ENCODE measurements at places on chromosomes 4 and X. TPM values are rescaled to one million over a fixed set of nuclear protein-coding genes. Genes with fewer than 3 reads are reported as not detected.

- H3K27me3 ChIP-seq = no peaks in the 10 kb centered on the region
- peak overlapping the region; percentile 40 for H3K27ac ChIP-seq
- H3K4me3 ChIP-seq = no peak overlapping the region
- H3K36me3 ChIP-seq = no peaks in the 10 kb centered on the region
- H3K4me1 ChIP-seq = no peaks in the 10 kb centered on the region
- DNase-seq = no peak
Measured at GRCh38 chrX:78653118-78653822, 5.9 kb downstream of the RTL3 start.

DNA sequence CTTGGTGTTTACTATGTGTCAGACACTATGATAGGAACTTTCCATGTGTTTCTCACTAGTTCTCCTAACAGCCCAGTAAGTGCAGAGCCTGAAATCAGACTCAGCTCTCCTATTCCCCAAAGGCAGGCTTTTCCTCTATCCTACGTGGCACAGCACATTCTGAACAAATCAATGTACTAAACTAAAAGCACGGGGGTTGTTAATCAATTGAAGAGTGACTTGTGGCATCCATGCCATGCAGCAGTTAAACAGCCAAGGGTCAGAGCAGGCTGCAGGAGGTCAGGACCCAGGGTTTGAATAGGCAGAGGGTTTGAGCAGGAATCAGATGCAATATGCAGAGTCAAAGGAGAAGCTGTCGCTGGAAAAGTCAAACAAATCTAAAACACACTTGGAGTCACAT, 289.7 kb upstream of the LDB2 start:
- no peaks in the 10 kb centered on the region for H3K4me1 ChIP-seq
- no peak overlapping the region for H3K4me3 ChIP-seq
- H3K27ac ChIP-seq = no peak overlapping the region
- no peak for DNase-seq
- H3K36me3 ChIP-seq = no peaks in the 10 kb centered on the region

FMR1NB gene
- not detected for total RNA-seq

- no peak overlapping the region for H3K4me3 ChIP-seq
- no peaks in the 10 kb centered on the region for H3K4me1 ChIP-seq
- H3K27ac ChIP-seq = no peak overlapping the region
- DNase-seq = no peak
Measured at GRCh38 chrX:33156152-33156726, 55.1 kb downstream of the DMD start.

- no peaks in the 10 kb centered on the region for H3K27me3 ChIP-seq
- H3K36me3 ChIP-seq = no peaks in the 10 kb centered on the region
- H3K27ac ChIP-seq = no peak overlapping the region
- H3K4me3 ChIP-seq = no peak overlapping the region
- no peaks in the 10 kb centered on the region for H3K4me1 ChIP-seq
Measured at GRCh38 chr4:42167709-42168108, 15.3 kb upstream of the BEND4 start.

DNA sequence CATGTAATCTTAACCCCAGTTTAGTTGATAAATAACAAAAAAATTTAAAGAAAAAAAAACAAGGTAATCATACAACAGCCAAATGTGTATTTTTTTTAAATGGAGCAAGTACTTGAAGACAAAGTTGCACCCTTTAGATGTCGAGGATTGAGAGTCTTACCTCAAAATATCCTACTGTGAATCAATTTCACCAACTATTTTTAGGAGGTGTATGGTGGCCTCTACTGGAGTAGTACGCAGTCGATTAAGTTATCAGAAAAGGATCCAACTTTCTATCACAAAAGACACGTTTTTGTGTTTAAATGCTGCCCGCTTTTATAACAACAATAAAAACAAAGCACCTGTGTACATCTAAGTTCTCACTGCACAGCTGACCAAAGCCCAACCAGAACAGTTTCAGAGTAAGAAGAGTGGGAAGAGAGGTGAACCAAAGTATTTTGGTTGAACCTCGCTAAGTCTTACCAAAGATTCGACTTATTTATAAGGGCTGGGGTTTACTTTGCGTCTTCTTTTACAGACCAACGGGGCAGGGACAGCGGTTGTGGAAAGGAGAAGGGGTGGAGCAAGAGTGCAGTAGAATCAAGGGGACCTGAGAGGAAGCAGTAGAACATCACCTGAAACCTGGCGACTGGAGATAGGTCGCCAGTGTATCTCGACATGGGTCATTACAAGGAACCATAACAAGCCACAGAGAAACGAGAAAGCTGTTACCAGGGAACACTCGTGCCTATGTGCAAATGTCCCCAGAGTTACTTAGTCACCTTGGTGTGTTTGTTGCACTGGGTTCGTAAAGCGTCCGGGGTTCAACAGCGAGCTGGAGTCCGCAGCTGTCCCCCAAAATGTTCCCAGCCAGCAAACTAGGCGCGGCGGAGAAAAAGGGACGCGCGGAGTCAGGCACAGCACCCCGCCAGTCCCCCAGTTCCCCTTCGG, 1.1 kb downstream of the RPS6KA6 start:
- no peaks in the 10 kb centered on the region for H3K27me3 ChIP-seq
- H3K4me1 ChIP-seq = no peaks in the 10 kb centered on the region
- H3K4me3 ChIP-seq = peak overlapping the region; percentile 49
- H3K27ac ChIP-seq = peak overlapping the region; percentile 61
- no peaks in the 10 kb centered on the region for H3K36me3 ChIP-seq
- DNase-seq = no peak

AKAP14 gene
- total RNA-seq = not detected

- no peak for DNase-seq
- H3K4me1 ChIP-seq = no peaks in the 10 kb centered on the region
Measured at GRCh38 chr4:147518086-147518485, 37.2 kb downstream of the EDNRA start.

- H3K4me3 ChIP-seq = no peak overlapping the region
- no peaks in the 10 kb centered on the region for H3K27me3 ChIP-seq
- H3K36me3 ChIP-seq = no peaks in the 10 kb centered on the region
- no peak overlapping the region for H3K27ac ChIP-seq
- DNase-seq = no peak
Measured at GRCh38 chrX:155148724-155149537, 67.3 kb upstream of the VBP1 start.

DNA sequence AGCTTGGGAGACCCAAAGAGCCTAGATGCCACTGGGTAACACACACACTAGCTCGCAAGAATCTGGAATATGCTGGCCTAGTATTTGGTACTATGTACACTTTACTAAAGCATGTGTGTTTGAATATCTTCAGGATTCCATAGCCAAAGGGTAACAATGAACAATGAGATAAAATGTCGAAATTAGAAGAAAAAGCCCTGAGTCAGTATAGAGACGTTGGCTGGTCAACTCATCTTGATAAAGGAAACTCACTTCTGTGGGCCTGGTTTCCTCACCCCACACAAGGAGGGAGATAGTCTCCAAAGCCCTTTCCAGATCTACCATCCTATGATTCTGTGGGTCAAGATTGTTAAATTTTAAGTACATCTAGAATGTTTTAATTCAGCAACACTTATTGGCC, 6.9 kb downstream of the ZDHHC9 start:
- H3K27me3 ChIP-seq = no peaks in the 10 kb centered on the region
- H3K4me1 ChIP-seq = no peaks in the 10 kb centered on the region
- no peak for DNase-seq
- no peaks in the 10 kb centered on the region for H3K36me3 ChIP-seq
- H3K4me3 ChIP-seq = no peak overlapping the region

PDE6B gene
- total RNA-seq = 1.2 TPM

DKC1 gene
- 31.1 TPM for total RNA-seq

DNA sequence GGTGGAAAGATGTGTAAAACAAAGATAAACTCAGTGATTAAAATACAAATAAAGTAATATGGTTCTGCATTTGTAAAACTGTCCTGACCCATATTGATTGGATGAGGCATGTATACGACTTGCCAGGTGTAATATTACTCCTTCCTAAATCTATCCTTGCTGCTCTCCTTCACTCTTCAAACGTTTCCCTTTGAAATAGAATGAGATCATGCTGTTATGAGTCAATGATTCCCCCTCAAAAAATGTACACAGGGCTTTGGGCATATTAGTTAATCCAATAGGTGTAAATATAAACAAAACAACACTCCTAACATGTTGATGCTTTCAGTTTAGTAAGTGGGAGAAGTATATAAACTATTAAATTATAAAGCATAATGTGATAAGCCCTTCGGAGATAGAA, 117.4 kb upstream of the GPM6A start:
- H3K4me1 ChIP-seq = no peaks in the 10 kb centered on the region
- H3K27ac ChIP-seq = no peak overlapping the region
- no peak overlapping the region for H3K4me3 ChIP-seq
- no peaks in the 10 kb centered on the region for H3K27me3 ChIP-seq
- no peaks in the 10 kb centered on the region for H3K36me3 ChIP-seq

USP53 gene
- total RNA-seq = 156 TPM

DNA sequence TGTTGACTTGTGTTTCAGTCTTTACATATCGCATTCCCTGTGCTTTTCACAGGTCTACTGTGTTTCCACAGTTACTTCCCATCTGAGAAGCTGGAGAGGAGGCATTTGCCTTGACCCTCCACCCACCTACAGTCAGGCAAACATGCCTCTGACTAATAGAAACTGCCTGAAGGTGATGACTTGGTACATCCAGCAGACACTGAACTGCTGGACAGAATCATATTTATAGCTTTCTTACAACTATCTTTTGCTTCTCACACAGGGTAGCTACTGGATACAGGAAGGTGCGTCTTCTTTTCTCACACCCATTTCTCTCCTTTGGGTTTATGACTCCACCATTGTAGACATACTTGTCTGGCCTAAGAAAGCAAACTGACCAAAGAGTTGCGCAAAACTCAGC, 58.0 kb downstream of the VGLL1 start:
- no peaks in the 10 kb centered on the region for H3K36me3 ChIP-seq
- no peaks in the 10 kb centered on the region for H3K4me1 ChIP-seq
- no peak overlapping the region for H3K27ac ChIP-seq
- no peak for DNase-seq

C4orf50 gene
- total RNA-seq = not detected

USP38 gene
- total RNA-seq = 16.5 TPM

HOPX gene
- total RNA-seq = 7.7 TPM

GRCh38 chr4:44738615-44739014, 12.3 kb upstream of the GNPDA2 start:
- no peak overlapping the region for H3K4me3 ChIP-seq
- H3K4me1 ChIP-seq = no peaks in the 10 kb centered on the region
- no peak for DNase-seq
- no peak overlapping the region for H3K27ac ChIP-seq
- no peaks in the 10 kb centered on the region for H3K27me3 ChIP-seq

GRCh38 chr4:11470438-11471045, 41.8 kb upstream of the HS3ST1 start:
- no peaks in the 10 kb centered on the region for H3K36me3 ChIP-seq
- H3K27ac ChIP-seq = no peak overlapping the region
- no peaks in the 10 kb centered on the region for H3K4me1 ChIP-seq
- no peaks in the 10 kb centered on the region for H3K27me3 ChIP-seq

DNA sequence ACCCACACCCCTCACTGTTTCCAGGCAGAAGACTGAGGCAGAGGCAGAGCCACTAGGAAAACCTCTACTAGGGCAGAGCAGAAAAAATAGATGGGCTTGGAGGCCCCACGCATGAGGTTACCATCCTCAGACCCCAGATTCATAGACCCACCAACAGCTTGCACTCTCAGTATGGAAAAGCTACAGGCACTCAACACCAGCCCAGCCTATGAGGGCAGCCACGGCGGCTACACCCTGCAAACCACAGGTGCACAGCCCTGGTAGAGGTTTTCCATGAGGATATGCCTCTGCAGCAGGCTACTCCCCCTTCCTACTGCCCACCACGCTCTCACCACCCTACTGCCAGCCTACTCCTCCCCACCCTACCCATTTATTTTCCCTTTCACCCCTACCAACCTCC, 235.1 kb downstream of the CWH43 start:
- no peaks in the 10 kb centered on the region for H3K36me3 ChIP-seq
- H3K27ac ChIP-seq = no peak overlapping the region
- no peaks in the 10 kb centered on the region for H3K4me1 ChIP-seq
- H3K27me3 ChIP-seq = no peaks in the 10 kb centered on the region
- no peak overlapping the region for H3K4me3 ChIP-seq

DNA sequence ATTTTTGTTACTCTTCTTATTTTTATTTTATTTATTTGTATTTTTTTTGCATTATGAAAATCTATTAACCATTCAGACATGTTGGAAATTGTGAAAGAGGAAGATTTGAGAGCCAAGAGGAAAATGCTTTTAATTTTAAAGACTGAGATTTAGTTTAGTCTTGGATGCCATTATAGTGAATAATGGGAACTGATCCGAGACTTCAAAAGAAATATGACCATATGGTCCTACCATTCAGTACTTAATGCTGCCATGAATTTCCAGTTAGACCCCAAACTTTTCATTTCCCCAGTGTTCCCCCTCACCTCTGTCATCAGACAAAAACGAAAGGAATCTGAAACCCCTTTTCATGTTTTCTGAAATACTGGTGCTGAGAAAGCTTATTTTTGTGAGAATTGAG, 95.5 kb downstream of the TENM3 start:
- H3K27ac ChIP-seq = no peak overlapping the region
- no peaks in the 10 kb centered on the region for H3K27me3 ChIP-seq
- H3K4me1 ChIP-seq = no peaks in the 10 kb centered on the region
- H3K36me3 ChIP-seq = no peaks in the 10 kb centered on the region
- no peak for DNase-seq

HERC6 gene
- total RNA-seq = 3.5 TPM

- H3K4me1 ChIP-seq = no peaks in the 10 kb centered on the region
- DNase-seq = no peak
- H3K27ac ChIP-seq = no peak overlapping the region
- H3K27me3 ChIP-seq = no peaks in the 10 kb centered on the region
- no peaks in the 10 kb centered on the region for H3K36me3 ChIP-seq
- no peak overlapping the region for H3K4me3 ChIP-seq
Measured at GRCh38 chr4:142984871-142985585, 138.9 kb upstream of the INPP4B start.

- no peak overlapping the region for H3K4me3 ChIP-seq
- H3K36me3 ChIP-seq = no peaks in the 10 kb centered on the region
- no peaks in the 10 kb centered on the region for H3K4me1 ChIP-seq
- H3K27me3 ChIP-seq = no peaks in the 10 kb centered on the region
Measured at GRCh38 chr4:56245547-56246232, 141.6 kb downstream of the AASDH start.

CENPVL1 gene
- not detected for total RNA-seq

DNA sequence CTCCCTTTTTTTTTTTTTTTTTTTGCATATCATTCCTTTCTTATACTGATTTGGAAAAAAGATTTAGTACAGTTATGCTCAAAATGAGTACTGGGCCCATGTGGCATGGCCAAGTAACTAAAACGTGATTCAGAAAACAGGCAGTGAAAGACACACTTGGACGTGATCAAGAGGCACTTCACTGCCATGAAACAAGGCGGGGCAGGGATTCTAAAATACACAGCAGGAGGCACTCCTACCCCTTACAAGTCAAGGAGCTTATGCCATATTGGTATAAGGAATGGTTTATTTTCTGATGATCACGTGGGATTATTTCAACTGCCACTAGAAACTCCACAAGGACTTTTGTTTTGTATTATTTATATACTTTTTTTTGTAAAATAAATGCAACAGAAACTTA, 72.0 kb downstream of the CHST7 start:
- no peaks in the 10 kb centered on the region for H3K36me3 ChIP-seq
- H3K4me1 ChIP-seq = no peaks in the 10 kb centered on the region
- no peak overlapping the region for H3K4me3 ChIP-seq
- DNase-seq = no peak

SLC30A9 gene
- total RNA-seq = 48.7 TPM

TCEAL7 gene
- total RNA-seq = 83.2 TPM

- H3K36me3 ChIP-seq = no peaks in the 10 kb centered on the region
- no peaks in the 10 kb centered on the region for H3K27me3 ChIP-seq
Measured at GRCh38 chr4:74770226-74770910, 24.0 kb downstream of the BTC start.

RHOXF1 gene
- 0.82 TPM for total RNA-seq

- no peak overlapping the region for H3K4me3 ChIP-seq
- H3K27me3 ChIP-seq = no peaks in the 10 kb centered on the region
- H3K36me3 ChIP-seq = no peaks in the 10 kb centered on the region
- H3K4me1 ChIP-seq = no peaks in the 10 kb centered on the region
Measured at GRCh38 chr4:7476820-7477219, 42.1 kb upstream of the PSAPL1 start.

RXFP1 gene
- total RNA-seq = 11.3 TPM
